ENCODE measurements at places on chromosomes 7 and 10.

DNA sequence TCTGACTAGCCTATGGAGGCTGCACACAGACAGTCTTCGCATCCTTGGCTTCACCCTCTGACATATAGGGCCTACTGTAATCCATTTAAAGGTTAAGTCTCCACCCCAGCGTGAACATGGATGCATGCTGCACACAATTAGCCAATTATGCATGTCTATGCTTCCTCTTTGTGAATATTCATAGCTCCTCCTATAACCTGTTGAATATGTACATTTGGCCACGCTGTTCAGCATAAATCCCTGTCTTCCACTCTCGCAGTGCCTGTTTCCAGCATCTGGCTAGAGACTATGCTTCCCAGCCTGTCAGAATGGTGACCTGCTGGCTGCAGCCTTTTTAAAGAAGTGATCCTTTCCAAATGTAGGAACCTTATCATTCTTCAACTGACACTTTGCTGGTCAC lies 106.7 kb downstream of the PRKAG2 start:
- DNase-seq = no peak

- DNase-seq = peak; percentile 19
Measured at GRCh38 chr7:129952086-129952652, 591 bp downstream of the UBE2H start.

GRCh38 chr7:6375348-6376101 lies 72.2 kb downstream of the DAGLB start:
- DNase-seq = peak; percentile 38

GRCh38 chr7:37656913-37657530 lies 26.5 kb upstream of the GPR141 start:
- DNase-seq = no peak

DNA sequence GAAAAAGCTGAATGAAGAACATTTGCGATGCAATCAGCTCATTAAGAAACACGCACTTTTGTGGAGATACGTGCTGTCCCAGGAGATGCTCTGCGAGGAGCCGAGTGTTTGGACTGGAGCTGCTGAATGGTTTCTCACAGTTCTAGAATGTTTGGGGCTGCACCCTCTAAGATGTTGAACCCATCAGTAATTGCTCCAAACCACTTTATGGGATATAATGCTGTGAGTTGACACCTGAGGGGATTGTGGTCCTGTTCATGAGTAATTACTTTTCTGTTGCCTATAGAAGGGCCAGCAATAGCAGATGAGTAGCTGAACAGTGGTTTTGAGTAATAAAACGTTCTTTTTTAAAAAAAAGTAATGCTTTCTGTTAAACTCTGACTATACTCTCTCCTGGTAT lies 63.1 kb downstream of the IKZF1 start:
- DNase-seq = no peak

DNA sequence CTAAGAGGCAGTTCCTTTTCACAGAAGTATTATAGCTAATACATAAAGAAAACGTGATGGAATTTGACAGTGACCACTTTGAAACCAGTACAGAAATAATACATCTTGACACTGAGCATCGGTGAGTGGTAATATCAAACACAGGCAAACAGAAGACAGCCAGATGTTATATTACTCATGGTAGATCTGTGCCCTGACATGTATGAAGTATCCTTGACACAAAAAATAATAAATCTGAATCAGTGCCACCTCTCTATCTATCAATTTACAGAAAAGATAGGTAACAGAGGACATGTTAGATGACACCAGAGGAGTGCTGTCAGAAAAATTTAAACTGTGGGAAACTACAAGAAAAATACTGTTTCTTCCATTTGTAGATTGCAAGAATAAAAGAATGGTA lies 217.4 kb upstream of the POT1 start:
- DNase-seq = no peak

DNA sequence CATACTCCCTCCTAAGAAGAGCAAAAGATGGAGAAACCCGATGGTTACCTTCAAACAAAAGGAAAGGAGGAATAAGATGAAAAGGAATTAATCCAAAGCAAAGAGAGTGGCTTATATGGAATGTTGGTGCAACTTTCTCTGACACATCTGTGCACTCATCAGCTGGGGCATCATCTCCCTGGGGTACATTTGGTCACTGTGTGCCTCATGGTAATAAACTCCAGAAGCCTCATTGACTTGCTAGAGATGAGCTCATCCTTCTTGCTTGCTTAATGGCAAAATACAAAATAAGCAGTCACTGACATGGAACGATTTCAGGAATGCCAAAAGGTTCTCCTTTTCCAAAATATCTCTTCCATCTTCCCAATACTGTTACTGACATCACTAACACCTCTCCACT lies 22.5 kb downstream of the CAV1 start:
- DNase-seq = peak; percentile 89

- no peak for DNase-seq
Measured at GRCh38 chr7:51227861-51228260, 88.7 kb downstream of the COBL start.

GRCh38 chr7:138205614-138206150 lies 129.4 kb downstream of the AKR1D1 start:
- DNase-seq = no peak

DNA sequence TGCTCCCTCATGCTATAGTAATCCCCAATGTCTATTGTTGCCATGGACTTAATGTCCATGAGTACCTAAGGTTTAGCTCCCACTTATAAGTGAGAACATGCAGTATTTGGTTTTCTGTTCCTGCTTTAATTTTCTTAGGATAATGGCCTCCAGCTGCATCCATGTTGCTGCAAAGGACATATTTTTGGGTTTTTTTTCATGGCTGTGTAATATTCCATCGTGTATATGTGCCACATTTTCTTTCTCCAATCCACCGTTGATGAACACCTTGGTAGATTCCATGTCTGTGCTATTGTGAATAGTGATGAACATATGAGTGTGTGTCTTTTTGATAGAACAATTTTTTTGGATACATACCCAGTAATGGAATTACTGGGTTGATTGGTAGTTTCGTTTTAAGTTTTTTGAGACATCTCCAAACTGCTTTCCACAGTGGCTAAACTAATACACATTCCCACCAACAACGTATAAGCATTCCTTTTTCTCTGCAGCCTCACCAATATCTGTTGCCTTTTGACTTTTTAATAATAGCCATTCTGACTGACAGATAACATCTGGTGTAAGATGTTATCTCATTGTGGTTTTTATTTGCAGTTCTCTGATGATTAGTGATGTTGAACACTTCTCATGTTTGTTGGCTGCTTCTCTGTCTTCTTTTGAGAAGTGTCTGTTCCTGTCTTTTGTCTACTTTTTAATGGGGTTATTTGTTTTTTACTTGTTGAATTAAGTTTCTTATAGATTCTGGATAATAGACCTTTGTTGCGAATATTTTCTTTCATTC lies 68.8 kb upstream of the IFRD1 start:
- DNase-seq = no peak

- no peak for DNase-seq
Measured at GRCh38 chr7:3092468-3092867, 48.8 kb upstream of the CARD11 start.

DNA sequence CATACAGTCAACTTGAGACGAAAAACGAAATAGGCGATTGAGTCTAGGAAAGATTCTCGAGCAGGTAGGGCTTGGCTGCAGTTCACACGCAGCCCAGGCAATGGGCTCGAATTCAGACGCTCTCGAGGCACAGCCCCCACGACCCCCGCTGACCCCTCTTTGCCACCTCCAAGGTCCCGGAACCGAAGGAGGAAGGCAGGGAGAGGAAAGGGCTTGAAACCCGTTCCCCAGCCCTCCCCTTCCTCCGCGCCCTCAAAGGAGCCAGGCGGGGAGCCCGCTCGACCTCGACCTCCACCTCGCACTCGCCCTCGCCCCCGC lies 441 bp downstream of the CCDC186 start:
- DNase-seq = no peak

DNA sequence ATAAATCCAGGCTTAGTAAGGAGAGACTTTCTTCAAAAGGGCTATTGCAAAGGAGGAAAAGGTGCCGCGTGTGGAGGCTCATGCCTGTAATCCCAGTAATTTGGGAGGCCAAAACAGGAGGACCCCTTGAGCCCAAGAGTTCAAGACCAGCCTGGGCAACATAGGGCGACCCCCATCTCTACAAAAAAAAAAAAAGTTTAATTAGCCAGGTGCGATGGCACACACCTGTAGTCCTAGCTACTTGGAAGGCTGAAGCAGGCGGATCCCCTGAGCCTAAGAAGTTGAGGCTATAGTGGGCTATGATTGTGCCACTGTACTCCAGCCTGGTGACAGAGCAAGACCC lies 32.2 kb downstream of the TMEM130 start:
- DNase-seq = no peak

DNA sequence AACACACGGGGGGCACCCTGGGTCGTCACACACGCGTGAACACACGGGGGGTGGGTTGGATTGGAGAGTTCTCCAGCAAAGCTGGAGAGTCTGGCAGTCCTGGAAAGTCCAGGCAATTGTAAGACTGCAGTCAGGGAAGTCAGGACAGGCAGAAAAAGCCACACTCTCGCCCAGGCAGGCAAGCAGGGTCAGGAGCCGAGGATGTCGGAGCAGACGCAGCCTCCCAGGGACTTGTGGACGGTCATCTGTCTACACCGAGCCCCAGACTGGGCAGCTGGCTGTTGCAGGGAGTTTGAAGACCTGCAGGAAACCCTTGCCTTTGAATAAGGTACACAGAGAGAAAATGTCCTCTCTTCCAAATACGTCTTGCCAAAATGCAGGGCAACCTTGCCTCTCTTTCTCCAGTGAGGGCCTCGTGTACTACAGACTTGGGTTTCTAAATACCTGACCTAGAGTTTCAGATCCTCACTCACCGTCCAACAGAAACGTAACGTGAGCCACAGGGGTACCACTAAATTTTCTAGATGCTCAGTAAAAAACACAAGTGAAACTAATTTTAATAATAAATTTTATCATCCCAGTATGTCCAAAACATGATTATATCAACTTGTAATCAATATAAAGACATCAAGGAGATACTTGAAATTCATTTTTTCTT lies 176.7 kb downstream of the ADARB2 start:
- DNase-seq = no peak

Measured in fibroblast of skin of right quadriceps (primary cell).